Hematopoietic multipotent progenitor cell treated with erythropoietin and hydrocortisone succinate and interleukin-3 and kit ligand, for 6 days (in vitro differentiated cells): ENCODE measurements at places on chromosomes 1 and 21.

- DNase-seq = no peak
Observed at GRCh38 chr1:6267686-6268322, 6.9 kb upstream of the GPR153 start.

- DNase-seq = no peak
Observed at GRCh38 chr1:171751221-171751620, 9.4 kb upstream of the VAMP4 start.

DNA sequence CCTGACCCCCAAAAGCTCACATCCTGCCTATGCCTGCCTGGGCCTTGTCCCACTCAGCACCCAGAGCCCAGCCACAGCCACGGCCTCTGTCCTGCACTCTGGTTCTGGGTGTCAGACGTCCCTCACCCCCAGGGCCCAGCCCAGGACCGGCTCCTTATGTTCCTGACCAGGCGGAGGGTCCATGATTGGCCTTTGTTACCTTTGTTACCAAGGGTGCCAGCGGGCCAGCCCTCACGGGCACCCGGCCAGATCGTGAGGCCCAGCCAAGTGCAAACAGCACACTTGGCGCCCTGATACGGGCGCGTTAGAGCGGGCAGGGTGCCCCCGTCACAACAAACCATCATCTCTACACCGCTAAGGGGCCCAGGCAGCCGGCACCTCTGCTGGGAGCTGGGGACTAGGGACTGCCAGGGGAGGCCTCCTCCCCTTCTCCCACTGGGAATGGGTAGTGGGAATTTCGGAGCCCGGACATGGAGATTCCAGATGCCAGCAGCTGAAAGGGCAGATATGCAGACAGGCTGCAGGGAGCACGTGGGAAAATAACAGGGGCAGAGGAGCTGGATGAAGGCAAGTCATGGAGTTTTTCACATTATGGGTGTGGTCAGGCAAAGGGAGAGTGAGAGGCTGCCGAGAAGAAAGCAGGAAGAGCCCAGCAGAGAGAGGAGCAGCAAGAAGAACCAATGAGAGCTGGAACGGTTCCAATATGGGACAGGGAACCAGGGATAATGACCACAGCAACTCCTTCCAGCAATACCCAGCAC is 22.1 kb downstream of the HSPG2 start:
- peak; percentile 66 for DNase-seq

- no peak for DNase-seq
Observed at GRCh38 chr1:222555992-222556615, 8.2 kb upstream of the HHIPL2 start.

GRCh38 chr1:69258842-69259241 is 308.9 kb upstream of the LRRC7 start:
- DNase-seq = no peak

- no peak for DNase-seq
Observed at GRCh38 chr1:59678040-59678439, 136.7 kb upstream of the HOOK1 start.

GRCh38 chr1:47823040-47823808 is 174.0 kb downstream of the TRABD2B start:
- DNase-seq = no peak

GRCh38 chr1:208183977-208184911 is 59.9 kb downstream of the PLXNA2 start:
- DNase-seq = peak; percentile 97

GRCh38 chr1:21174230-21174629 is 2.5 kb downstream of the EIF4G3 start:
- no peak for DNase-seq

GRCh38 chr1:43381612-43382011 is 8.0 kb downstream of the MED8 start:
- DNase-seq = no peak
